ENCODE measurements at places on chromosomes 2 and 18.

- H3K36me3 ChIP-seq: no peaks in the 10 kb centered on the region
- no peak overlapping the region for H3K27ac ChIP-seq
- no peaks in the 10 kb centered on the region for H3K4me1 ChIP-seq
- DNase-seq: no peak
- no peaks in the 10 kb centered on the region for H3K27me3 ChIP-seq
- H3K4me3 ChIP-seq: no peak overlapping the region
Measured at GRCh38 chr18:21084511-21085078, 27.0 kb downstream of the ROCK1 start.

DNA sequence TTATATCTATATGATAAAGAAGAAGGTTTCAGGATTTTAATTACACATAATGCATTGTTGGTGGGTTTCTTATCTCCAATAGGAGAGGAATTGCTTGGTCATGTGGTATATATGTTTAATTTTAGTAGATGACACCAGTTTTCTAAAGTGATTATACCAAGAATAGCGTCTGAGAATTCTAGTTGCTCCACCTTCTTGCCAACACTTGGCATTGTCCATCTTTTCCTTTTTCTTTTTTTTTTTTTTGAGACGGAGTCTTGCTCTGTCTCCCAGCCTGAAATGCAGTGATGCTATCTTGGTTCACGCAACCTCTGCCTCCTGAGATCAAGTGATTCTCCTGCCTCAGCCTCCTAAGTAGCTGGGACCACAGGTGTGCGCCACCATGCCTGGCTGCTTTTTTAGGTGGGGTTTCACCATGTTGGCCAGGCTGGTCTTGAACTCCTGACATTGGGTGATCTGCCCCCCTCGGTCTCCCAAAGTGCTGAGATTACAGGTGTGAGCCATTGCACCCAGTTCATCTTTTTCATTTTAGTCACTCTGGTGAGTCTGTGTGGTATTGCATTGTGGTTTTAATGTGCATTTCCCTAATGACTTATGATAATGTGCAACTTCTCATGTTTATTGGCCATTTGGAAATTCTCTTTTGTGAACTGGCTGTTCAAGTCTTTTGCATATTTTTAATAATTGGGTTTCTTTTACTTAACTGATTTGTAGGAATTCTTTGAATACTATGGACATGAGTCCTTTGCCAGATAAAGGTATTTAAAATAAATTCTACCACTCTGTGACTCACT lies 37.3 kb upstream of the ZNF512 start:
- H3K4me1 ChIP-seq: no peaks in the 10 kb centered on the region
- DNase-seq: peak; percentile 4
- no peaks in the 10 kb centered on the region for H3K27me3 ChIP-seq
- no peaks in the 10 kb centered on the region for H3K36me3 ChIP-seq
- H3K4me3 ChIP-seq: no peak overlapping the region
- H3K27ac ChIP-seq: no peak overlapping the region

DNA sequence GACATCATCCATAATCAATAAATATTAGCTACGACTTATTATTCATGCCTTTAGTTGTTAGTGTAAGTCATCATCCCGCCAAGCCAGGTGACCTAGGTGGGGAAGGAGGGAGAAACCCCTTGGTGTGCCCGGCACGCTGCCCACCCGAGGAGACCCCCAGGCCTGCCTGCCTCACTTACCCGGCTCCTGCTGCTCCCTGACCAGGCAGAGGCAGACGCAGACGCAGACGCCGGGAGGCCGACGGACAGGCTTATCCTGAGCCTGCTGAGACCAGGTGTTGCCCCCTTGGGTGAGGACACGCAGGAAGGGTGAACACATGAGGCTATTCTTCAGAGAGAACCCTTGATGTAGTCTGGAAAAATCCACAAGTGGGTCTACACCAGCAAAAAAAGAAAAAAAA lies 401.8 kb downstream of the GALR1 start:
- no peaks in the 10 kb centered on the region for H3K27me3 ChIP-seq
- H3K36me3 ChIP-seq: no peaks in the 10 kb centered on the region
- H3K4me3 ChIP-seq: no peak overlapping the region
- DNase-seq: no peak
- H3K4me1 ChIP-seq: no peaks in the 10 kb centered on the region
- H3K27ac ChIP-seq: no peak overlapping the region

GRCh38 chr18:73992242-73993022 lies 155.2 kb downstream of the FBXO15 start:
- no peak for DNase-seq
- no peak overlapping the region for H3K4me3 ChIP-seq
- no peaks in the 10 kb centered on the region for H3K36me3 ChIP-seq
- H3K27ac ChIP-seq: no peak overlapping the region

DNA sequence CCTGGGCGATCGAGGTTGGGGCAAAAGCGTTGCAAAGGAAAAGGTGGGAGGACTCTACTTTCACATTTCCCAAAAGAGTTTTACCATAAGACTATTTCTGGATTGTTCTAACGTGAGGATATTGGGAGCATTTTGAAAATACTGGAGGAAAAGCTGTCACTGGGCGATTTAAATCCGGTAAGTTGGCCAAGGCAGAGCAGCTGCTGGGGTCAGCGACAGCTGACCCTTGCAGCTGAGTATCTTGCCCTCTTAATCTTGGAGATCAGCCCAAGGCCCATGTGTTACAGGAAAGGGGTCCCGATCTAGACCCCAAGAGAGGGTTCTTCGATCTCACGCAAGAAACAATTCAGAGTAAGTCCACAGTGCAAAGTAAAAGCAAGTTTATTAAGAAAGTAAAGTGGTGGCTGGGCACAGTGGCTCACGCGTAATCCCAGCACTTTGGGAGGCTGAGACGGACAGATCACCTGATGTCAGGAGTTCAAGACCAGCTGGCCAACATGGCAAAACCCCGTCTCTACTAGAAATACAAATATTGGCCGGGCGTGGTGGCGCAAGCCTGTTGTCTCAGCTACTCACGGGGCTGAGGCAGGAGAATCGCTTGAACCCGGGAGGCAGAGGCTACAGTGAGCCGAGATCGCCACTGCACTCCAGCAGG lies 964 bp upstream of the ST3GAL5 start:
- peaks cover 2% of the 10 kb centered on the region for H3K36me3 ChIP-seq
- peaks cover 35% of the 10 kb centered on the region for H3K4me1 ChIP-seq
- no peaks in the 10 kb centered on the region for H3K27me3 ChIP-seq

DNA sequence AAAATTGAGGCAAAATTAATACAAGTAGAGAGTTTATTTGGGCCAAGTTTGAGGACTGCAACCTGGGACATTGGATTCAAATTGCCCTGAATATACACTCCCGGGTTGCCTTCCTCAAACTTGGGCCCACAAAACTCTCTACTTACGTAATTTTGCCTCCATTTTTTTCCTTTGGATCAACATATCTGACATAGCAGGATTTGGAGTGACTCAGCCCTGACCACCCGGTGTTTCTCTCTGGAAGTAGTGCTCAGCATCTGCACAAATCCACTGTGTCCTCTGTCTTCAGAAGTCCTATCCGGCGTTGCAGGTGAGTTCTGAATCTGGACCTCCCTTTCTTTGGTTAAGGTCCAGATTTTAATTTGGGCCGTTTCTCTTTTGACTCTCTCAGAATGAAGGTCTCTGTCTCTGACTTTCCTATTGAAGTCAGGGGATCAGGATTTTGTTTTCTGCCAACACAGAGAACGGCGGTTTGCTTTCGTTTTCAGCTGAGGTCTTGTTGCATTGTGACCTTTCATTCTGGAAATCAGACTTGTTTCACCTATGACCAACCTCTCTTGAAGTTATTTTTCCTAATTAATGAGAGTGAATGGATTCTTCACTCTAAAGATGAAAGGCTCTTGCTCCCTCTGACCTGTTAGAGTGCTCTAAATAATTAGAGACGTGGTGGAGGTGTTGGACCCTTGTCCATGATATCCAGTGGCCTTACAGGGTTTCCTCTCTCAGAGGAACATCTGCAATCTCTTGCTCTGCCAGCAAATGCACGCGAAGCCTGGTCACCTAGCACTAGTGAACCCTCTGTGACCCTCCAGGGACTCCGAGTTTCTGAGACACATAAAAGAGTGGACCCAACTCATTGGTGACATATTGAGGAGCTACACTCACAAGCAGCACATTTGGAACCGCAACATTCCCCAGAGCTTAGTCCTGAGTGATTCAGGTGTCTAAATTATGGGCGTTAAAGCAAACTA lies 13.6 kb downstream of the TCF23 start:
- no peaks in the 10 kb centered on the region for H3K36me3 ChIP-seq
- DNase-seq: peak; percentile 48
- no peak overlapping the region for H3K27ac ChIP-seq
- no peak overlapping the region for H3K4me3 ChIP-seq
- no peaks in the 10 kb centered on the region for H3K27me3 ChIP-seq
